ENCODE measurements at places on chromosomes 1 and 21. TPM values are rescaled to one million over a fixed set of nuclear protein-coding genes. Genes with fewer than 3 reads are reported as not detected.

- no peaks in the 10 kb centered on the region for H3K36me3 ChIP-seq
- H3K27me3 ChIP-seq, result peaks cover 29% of the 10 kb centered on the region
- peaks cover 54% of the 10 kb centered on the region for H3K4me1 ChIP-seq
- H3K4me3 ChIP-seq, result no peak overlapping the region
These were observed 7.9 kb downstream of the KIF21B start for GRCh38 chr1:201015551-201016091.

DNA sequence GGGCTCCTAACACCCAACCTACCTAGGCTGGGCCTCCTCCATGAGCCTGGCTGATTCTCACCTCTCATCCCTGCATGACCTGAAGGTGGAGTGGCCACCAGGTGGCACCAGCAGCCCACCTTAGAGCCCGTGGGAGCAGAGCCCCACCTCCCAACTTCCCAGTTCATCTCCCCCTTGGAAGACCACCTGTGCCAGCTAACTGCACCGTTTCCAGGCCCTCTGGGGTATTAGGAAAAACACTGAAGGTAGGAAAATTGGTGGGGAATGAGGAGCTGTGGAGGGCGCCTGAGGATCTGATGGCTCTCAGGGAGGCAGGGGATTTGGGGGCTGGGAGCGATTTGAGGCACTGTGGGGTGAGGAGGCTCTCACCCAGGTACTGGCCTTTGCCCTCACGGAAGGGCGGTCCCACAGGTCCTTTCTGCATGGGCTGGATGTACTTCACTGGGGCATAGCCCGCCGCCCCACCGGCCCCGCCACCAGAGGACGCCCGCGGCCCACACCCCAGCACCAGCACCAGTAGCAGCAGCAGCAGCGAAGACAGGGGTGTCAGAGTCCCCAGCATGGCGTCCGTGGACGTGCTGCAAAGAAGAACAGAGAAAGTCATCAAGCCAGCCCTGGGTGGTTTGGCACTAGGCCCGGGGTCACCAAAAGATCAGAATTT, 11.1 kb downstream of the ADPRS start:
- H3K4me3 ChIP-seq, result no peak overlapping the region
- DNase-seq, result peak; percentile 78
- H3K36me3 ChIP-seq, result peaks cover 14% of the 10 kb centered on the region
- no peaks in the 10 kb centered on the region for H3K27me3 ChIP-seq

- H3K4me3 ChIP-seq, result no peak overlapping the region
- H3K27me3 ChIP-seq, result no peaks in the 10 kb centered on the region
- H3K36me3 ChIP-seq, result no peaks in the 10 kb centered on the region
- DNase-seq, result no peak
- H3K27ac ChIP-seq, result no peak overlapping the region
- no peaks in the 10 kb centered on the region for H3K4me1 ChIP-seq
These were observed 553.8 kb upstream of the CAMK1G start for GRCh38 chr1:209029737-209030136.

RAD54L gene
- total RNA-seq, result 2.8 TPM

GRCh38 chr1:116507631-116508030, 63.2 kb downstream of the CD58 start:
- DNase-seq, result no peak
- no peaks in the 10 kb centered on the region for H3K36me3 ChIP-seq
- H3K4me1 ChIP-seq, result no peaks in the 10 kb centered on the region
- H3K27ac ChIP-seq, result no peak overlapping the region

DNA sequence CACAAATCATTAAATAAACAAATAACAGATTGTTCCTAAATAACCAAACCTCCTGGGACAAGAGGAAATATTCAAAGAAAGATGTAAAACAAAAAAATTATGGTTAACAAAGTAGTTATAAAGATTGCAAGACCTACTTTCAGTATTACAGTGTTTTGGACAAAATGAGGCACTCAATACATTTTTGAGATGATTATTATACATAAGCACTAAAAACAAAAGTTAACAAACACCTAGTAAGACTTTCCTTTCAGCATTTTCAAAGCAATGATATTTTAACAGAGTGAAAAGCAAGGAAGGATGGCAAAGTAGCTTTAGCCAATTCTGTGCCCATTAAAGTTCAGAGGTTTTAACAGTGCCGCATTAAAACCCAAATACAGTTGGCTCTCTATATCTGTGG, 17.2 kb downstream of the OMA1 start:
- no peak overlapping the region for H3K27ac ChIP-seq
- no peaks in the 10 kb centered on the region for H3K4me1 ChIP-seq
- no peak for DNase-seq

DNA sequence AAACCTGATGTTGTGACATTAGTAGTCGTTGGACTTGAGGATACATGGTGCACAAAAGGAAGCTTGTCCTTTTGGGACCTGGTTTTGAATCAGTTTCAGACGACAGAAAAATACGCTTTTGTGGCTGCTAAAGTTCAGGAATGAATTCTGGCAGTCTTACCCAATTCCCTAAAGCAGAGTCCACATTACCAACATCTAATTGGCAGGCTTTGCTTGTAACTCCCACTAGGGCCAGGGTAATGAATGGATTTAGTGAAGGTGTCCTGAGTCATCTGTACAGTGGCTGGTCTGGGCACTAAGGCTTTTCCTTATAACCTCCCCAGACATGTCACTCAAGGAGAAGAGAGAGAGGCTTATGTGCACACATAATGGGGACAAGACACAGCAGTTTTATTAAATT, 66.2 kb upstream of the RNPC3 start:
- H3K27ac ChIP-seq, result no peak overlapping the region
- no peaks in the 10 kb centered on the region for H3K27me3 ChIP-seq
- H3K4me3 ChIP-seq, result no peak overlapping the region
- DNase-seq, result peak; percentile 4
- no peaks in the 10 kb centered on the region for H3K36me3 ChIP-seq

- no peaks in the 10 kb centered on the region for H3K27me3 ChIP-seq
- H3K27ac ChIP-seq, result peak overlapping the region; percentile 97
- H3K4me1 ChIP-seq, result peaks cover 100% of the 10 kb centered on the region
- peak; percentile 21 for DNase-seq
These were observed 11.7 kb downstream of the NES start for GRCh38 chr1:156665539-156665938.

L1TD1 gene
- total RNA-seq, result 0.84 TPM

CHODL gene
- 92.5 TPM for total RNA-seq

- H3K4me1 ChIP-seq, result no peaks in the 10 kb centered on the region
- H3K4me3 ChIP-seq, result no peak overlapping the region
- no peak overlapping the region for H3K27ac ChIP-seq
- H3K27me3 ChIP-seq, result no peaks in the 10 kb centered on the region
- H3K36me3 ChIP-seq, result no peaks in the 10 kb centered on the region
These were observed 23.2 kb downstream of the OR13G1 start for GRCh38 chr1:247656221-247656875.

DNA sequence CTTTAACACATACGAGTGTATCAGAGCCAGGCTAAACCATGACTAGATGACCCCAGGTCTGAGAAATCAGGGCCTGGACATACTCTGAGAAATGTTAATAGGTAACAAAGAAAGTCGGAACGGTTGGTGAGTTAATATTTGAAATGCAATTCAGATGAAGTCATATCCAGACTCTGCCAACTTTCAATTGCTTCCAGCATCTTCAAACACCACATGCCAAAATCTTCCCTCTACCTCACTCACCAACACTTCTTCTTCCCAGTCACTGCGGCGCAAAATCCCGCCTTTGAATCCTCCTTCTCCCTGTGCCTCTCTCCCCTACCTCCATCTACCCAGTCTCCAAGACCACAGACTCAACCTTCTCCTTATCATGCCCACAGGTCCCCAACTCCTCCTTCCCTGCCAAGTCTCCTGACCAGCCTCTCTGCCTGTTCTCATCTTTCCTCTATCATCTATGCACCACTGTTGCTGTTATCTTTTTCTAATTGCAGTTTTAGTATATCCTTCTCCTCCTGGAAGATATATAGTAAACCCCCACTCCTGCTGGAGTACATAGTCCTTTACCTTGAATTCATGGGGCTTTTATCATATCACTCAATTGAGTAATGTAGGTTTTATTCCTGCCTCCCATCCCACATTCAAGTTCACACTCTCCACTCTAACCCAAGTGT, 41.3 kb downstream of the ZBTB18 start:
- DNase-seq, result peak; percentile 27
- no peaks in the 10 kb centered on the region for H3K27me3 ChIP-seq
- H3K4me1 ChIP-seq, result no peaks in the 10 kb centered on the region
- H3K27ac ChIP-seq, result no peak overlapping the region
- H3K4me3 ChIP-seq, result no peak overlapping the region

FOXD2 gene
- 0.22 TPM for total RNA-seq

LORICRIN gene
- not detected for total RNA-seq

DNA sequence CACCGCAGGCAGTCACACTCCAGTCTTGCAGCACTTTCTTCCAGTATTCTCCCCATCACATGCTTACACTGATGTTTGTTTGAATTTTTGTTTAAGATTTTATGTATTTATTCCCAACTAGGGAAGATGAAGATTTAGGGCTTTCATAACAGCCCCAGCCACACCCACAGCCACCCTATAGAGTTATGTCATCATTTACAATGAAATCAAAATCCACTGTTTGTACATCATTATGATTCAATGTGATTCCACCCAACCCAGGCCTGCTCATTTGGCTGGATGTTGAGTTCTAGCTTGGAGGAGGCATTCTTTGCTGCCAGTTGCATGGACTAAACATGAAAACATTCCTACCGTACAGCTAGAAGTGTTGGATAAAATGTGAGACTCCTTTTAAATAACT, 35.8 kb downstream of the RIPK4 start:
- H3K27ac ChIP-seq, result no peak overlapping the region
- no peaks in the 10 kb centered on the region for H3K36me3 ChIP-seq
- no peak for DNase-seq
- peaks cover 18% of the 10 kb centered on the region for H3K4me1 ChIP-seq

CELA2A gene
- 0.13 TPM for total RNA-seq

KRTAP10-3 gene
- total RNA-seq, result not detected

- DNase-seq, result no peak
- H3K36me3 ChIP-seq, result no peaks in the 10 kb centered on the region
- H3K27me3 ChIP-seq, result no peaks in the 10 kb centered on the region
- H3K4me1 ChIP-seq, result peaks cover 2% of the 10 kb centered on the region
- no peak overlapping the region for H3K4me3 ChIP-seq
These were observed 202.3 kb downstream of the KIF26B start for GRCh38 chr1:245356891-245357585.

- peaks cover 4% of the 10 kb centered on the region for H3K4me1 ChIP-seq
- no peak for DNase-seq
- no peaks in the 10 kb centered on the region for H3K27me3 ChIP-seq
- no peak overlapping the region for H3K27ac ChIP-seq
- no peak overlapping the region for H3K4me3 ChIP-seq
- H3K36me3 ChIP-seq, result no peaks in the 10 kb centered on the region
These were observed 10.6 kb downstream of the RXRG start for GRCh38 chr1:165434281-165434680.

OPRD1 gene
- 0.27 TPM for total RNA-seq

CSF3R gene
- total RNA-seq, result 1.3 TPM

PPM1J gene
- 2.1 TPM for total RNA-seq

GRCh38 chr1:100657876-100658715, 61.4 kb upstream of the VCAM1 start:
- H3K4me1 ChIP-seq, result no peaks in the 10 kb centered on the region
- no peak overlapping the region for H3K27ac ChIP-seq
- H3K4me3 ChIP-seq, result no peak overlapping the region
- no peaks in the 10 kb centered on the region for H3K27me3 ChIP-seq
- no peak for DNase-seq

DNA sequence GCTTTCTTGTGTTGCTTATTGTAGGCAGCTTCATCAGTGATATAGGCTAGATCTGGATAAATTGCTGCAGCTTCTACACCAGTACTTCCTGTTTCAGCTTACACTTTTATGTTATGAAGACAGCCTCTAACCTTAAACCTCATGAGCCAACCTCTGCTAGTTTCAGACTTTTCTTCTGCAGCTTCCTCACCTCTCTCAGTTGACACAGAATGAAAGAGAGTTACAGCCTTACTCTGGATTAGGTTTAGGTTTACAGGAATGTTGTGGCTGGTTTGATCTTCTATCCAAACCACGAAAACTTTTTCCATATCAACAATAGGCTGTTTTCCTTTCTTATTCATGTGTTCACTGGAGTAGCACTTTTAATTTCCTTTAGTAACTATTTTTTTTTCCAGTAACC, 76.9 kb upstream of the RNPC3 start:
- H3K4me3 ChIP-seq, result no peak overlapping the region
- H3K27ac ChIP-seq, result no peak overlapping the region
- DNase-seq, result no peak
- no peaks in the 10 kb centered on the region for H3K27me3 ChIP-seq

DNA sequence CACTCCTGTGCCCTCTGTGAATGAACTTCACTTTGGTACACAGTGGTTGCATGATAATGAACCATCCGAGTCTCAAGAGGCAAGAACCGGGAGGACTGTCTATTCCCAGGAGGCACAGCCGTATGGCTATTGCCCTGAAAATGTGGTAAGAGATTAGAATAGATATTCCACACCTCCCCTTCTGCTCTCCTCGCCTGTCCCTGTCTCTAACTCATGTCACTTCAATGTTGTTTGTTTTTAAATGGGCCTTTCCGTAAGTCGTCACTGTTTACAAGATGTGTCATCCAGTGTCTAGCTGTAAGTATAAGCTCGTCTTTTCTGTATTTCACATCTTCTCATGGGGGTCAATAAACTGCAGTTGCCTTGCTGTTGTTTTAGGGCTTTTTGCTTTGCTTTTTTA, 122.2 kb downstream of the PATJ start:
- DNase-seq, result no peak
- H3K36me3 ChIP-seq, result no peaks in the 10 kb centered on the region
- no peak overlapping the region for H3K27ac ChIP-seq
- H3K4me3 ChIP-seq, result no peak overlapping the region
- H3K4me1 ChIP-seq, result no peaks in the 10 kb centered on the region

TSPAN1 gene
- not detected for total RNA-seq

DNA sequence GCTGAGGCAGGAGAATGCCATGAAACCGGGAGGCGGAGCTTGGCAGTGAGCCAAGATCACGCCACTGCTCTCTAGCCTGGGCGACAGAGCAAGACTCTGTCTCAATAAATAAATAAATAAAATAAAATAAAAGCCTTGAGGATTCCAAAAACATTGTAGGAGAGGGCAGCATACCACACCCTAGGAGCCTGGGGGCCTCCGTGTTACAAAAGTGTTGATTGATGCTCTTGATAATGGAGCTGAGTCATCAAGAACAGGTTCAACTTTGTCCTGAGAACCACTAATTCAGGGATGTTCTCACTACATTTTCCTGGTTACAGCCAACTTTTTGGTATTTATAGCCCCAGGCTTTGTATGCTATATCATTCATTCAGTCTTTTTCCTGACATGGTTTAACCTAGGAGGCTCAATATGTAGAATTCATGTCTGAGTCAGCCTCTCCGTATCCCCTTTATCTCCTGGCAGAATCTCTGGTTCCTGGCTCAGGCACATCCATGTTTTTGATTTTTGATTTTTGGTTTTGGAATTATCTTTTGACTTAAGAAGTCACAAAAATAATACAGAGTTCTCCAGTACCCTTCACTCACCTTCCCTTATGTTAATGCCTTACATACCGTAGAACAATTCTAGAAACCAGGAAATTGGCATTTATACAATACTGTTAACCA, 69.4 kb downstream of the LRRC8D start:
- H3K4me3 ChIP-seq, result no peak overlapping the region
- H3K36me3 ChIP-seq, result no peaks in the 10 kb centered on the region
- H3K4me1 ChIP-seq, result no peaks in the 10 kb centered on the region
- DNase-seq, result no peak
- no peaks in the 10 kb centered on the region for H3K27me3 ChIP-seq
- no peak overlapping the region for H3K27ac ChIP-seq

Measured in muscle of leg (tissue), 16 donors.